ENCODE measurements at places on chromosomes 1 and 21.

- no peak for DNase-seq
Measured at GRCh38 chr21:21436012-21436534, 437.9 kb downstream of the NCAM2 start.

DNA sequence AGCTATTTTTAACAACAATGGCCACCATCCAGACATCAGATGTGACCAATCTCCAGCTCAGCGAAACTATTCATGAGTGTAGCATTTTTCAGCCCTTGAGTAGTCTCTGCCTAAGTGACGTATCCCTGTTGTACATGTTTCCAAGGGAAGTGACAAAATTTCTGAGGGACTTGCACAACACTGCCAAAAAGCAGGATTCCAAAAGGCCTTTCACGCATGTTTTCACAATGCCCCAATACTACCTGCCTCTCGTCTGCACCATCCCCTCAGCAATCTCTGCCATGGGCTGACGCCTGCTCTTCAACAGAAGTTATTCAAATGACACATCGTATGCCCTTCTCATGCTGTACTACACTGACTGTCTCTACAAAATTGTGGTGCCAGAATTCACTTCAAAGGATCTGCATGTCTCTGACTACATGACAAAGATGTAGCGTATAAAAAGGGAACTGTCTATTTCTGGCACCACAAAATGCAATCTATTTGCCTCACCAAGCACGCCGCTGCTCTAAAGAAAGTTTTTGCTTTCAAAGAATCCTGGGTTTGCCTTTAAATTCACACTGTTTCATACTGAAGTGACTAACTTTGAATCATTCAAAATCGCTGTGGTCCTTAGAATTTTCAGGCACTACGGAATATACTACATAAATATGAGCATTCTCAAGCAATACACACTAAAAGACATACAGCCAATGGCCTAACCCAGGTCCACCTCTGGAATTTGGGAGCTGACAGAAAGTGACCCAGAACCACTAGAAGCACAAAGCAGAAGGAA, 32.9 kb downstream of the JAK1 start:
- DNase-seq = no peak

GRCh38 chr1:76876655-76877395, 9.5 kb downstream of the ST6GALNAC5 start:
- no peak for DNase-seq

- DNase-seq = peak; percentile 54
Measured at GRCh38 chr1:228236744-228237143, 28.9 kb downstream of the OBSCN start.

DNA sequence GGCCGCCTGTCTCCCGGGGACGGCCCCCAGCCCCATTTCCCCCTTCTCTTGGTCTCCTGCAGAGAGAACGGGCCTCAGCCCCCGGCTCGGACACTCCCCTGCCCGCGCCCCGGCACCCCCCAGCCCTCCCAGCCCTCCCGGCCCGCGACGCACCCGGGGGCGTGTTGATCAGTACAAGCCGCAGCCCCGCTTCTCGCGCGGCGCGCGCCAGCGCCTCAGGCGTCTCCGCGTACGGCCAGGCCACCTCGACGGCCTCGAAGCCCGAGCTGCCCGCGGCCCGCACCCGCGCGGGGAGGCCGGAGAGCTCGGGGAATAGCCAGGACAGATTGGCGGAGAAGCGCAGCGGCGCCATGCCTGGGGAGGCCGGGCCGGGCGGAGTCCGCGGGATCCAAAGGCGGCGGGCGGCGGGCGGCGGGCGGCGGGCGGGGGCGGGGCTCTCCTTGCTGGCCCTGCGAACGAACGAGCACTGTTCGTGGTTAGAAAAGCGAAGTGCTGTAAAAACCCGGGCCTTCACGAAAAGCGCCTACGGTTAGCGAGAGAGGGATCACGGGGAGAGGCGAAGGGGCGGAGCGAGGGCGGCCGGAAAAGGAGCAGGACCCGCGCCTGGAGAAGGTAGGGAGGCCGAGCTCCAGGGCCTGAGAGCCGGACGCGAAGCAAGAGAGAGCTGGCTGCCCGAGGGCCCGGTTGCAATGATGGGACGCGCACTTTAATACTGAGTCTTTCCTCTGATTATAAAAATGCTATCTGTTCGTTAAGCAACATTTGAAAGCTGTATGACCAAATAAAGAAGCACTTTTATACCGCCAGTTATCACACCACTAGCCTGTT, at the start of gene HYI:
Gene HYI (minus strand): TSS at position 490 of the 828 bp plus-strand sequence. CDS start 138 bp downstream, at position 352.
- peak; percentile 76 for DNase-seq

- peak; percentile 23 for DNase-seq
Measured at GRCh38 chr1:205343431-205344065, 13.2 kb downstream of the KLHDC8A start.

Data from stimulated activated naive CD8-positive, alpha-beta T cell treated with anti-CD3 and anti-CD28 coated beads, Interleukin-15, Interleukin-2, amounts not matched to agents 100 U/mL and 50 U/mL, for 24 hours (primary cell).